ENCODE measurements at places on chromosomes 4 and X. TPM values are rescaled to one million over a fixed set of nuclear protein-coding genes. Genes with fewer than 3 reads are reported as not detected.

- H3K4me3 ChIP-seq, result no peak overlapping the region
- H3K4me1 ChIP-seq, result peaks cover 8% of the 10 kb centered on the region
- H3K36me3 ChIP-seq, result no peaks in the 10 kb centered on the region
- no peak overlapping the region for H3K27ac ChIP-seq
- no peak for DNase-seq
Observed at GRCh38 chr4:13529128-13529919, 15.0 kb downstream of the NKX3-2 start.

- H3K4me1 ChIP-seq, result no peaks in the 10 kb centered on the region
- DNase-seq, result no peak
- peaks cover 23% of the 10 kb centered on the region for H3K36me3 ChIP-seq
- no peak overlapping the region for H3K4me3 ChIP-seq
Observed at GRCh38 chrX:129577877-129578276, 37.8 kb downstream of the OCRL start.

Gene EVC2
- 0.84 TPM for total RNA-seq

Gene GATA1
- total RNA-seq, result not detected

DNA sequence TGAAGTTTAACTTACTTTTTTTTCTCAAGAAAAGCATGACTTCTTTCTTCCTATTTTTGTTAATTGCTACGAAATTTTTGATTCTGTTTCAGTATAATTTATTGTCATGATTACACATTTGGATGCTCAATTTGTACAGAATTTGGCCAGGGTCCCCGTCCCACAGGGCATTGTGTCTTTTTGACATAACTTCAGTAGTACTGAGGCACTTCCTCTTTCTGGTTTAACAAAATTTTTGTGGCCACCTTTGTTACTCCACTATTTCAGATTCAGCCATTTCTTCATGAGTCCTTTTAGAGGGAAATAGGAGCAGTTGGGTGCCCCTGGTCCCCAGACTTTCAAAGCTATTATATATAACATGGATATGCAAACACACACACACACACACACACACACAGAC, 1248.7 kb downstream of the PCDH7 start:
- no peaks in the 10 kb centered on the region for H3K36me3 ChIP-seq
- no peaks in the 10 kb centered on the region for H3K4me1 ChIP-seq
- H3K27ac ChIP-seq, result no peak overlapping the region
- DNase-seq, result no peak

GRCh38 chrX:101195442-101196173, 24.0 kb upstream of the DRP2 start:
- H3K27ac ChIP-seq, result no peak overlapping the region
- DNase-seq, result no peak
- no peaks in the 10 kb centered on the region for H3K27me3 ChIP-seq
- H3K36me3 ChIP-seq, result no peaks in the 10 kb centered on the region
- H3K4me1 ChIP-seq, result no peaks in the 10 kb centered on the region

DNA sequence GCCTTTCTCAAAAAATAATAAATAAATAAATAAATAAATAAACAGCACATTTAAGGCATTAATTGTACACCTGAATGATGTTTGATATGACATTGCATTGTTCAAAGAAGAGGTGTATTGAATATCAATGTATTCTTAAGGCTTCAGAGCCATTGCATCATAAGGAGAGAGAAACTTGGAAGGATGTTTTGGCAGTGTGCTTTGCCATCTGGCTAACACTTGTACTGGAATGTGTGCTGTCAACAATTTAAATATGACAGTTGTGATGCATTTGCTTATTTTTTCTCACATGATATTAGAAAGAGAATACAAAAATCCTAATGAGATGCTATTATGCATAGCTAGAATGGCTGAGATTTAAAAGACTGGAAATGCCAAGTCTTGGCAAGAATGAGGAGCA, 67.8 kb downstream of the FAM133A start:
- H3K36me3 ChIP-seq, result no peaks in the 10 kb centered on the region
- H3K27ac ChIP-seq, result no peak overlapping the region
- H3K4me1 ChIP-seq, result no peaks in the 10 kb centered on the region
- no peak for DNase-seq
- no peaks in the 10 kb centered on the region for H3K27me3 ChIP-seq

Data from liver (tissue), 10 donors.